Natural killer cell treated with Interleukin-12 subunit alpha and Interleukin-12 subunit beta and Interleukin-15 and Interleukin-18, amount 100 ng/mL, for 72 hours (primary cell): ENCODE measurements at places on chromosomes 3 and 15.

GRCh38 chr15:37789397-37789786 is 145.0 kb upstream of the TMCO5A start:
- H3K27ac ChIP-seq, result no peak overlapping the region
- H3K4me3 ChIP-seq, result no peak overlapping the region
- H3K4me1 ChIP-seq, result no peaks in the 10 kb centered on the region
- no peaks in the 10 kb centered on the region for H3K36me3 ChIP-seq
- DNase-seq, result no peak

DNA sequence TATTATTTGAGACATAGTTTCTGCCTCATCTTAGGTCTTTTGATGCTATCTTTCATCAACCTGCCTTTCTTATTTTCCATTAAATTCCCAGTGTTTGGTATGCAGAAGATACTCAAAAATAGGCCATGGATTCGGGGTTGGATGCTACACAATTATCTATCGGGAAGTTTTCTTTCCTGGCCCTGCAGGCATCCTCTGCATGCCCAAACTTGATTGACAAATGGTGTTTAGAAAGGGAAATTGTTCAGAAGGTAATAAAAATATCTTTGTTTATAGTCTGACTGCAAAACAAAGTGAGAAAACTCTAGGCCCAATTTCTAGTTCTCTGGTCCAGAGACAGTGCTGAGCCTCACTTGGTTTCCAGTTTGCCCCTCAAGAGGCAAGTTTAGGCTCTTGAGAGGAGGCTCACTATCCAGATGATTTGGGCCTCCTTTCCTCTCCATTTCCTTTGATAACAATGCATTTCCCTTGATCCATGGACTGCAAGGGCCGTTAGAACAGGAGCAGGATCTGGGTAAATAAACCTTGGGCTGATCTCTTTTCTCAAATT is 157.1 kb upstream of the DPH6 start:
- no peaks in the 10 kb centered on the region for H3K36me3 ChIP-seq
- no peaks in the 10 kb centered on the region for H3K4me1 ChIP-seq
- no peaks in the 10 kb centered on the region for H3K27me3 ChIP-seq
- no peak overlapping the region for H3K4me3 ChIP-seq

GRCh38 chr15:41656188-41656587 is 4.0 kb upstream of the MGA start:
- peaks cover 22% of the 10 kb centered on the region for H3K4me1 ChIP-seq
- no peak for DNase-seq
- no peaks in the 10 kb centered on the region for H3K36me3 ChIP-seq
- peaks cover 5% of the 10 kb centered on the region for H3K27me3 ChIP-seq
- no peak overlapping the region for H3K4me3 ChIP-seq
- no peak overlapping the region for H3K27ac ChIP-seq

- H3K27me3 ChIP-seq, result no peaks in the 10 kb centered on the region
- no peak for DNase-seq
- H3K36me3 ChIP-seq, result peaks cover 5% of the 10 kb centered on the region
- H3K4me3 ChIP-seq, result no peak overlapping the region
Observed at GRCh38 chr3:66253790-66254620, 33.2 kb downstream of the SLC25A26 start.

DNA sequence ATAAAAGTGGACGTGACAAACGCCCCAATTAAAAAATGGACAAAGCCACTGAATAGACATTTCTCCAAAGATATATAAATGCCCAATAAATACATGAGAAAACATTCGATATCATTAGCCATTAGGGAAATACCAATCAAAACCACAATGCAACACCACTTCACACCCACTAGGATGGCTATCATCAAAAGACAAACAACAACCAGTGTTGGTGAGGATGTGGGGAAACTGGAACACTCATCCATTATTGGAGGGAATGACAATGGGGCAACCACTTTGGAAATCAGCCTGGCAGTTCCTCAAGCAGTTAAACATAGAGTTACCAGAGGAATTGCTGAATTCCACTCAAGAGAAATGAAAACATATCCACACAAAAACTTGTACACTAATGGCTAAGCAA is 32.4 kb upstream of the FGD5 start:
- no peaks in the 10 kb centered on the region for H3K4me1 ChIP-seq
